ENCODE measurements at places on chromosomes 16 and 17. TPM values are rescaled to one million over a fixed set of nuclear protein-coding genes. Genes with fewer than 3 reads are reported as not detected.

ST6GALNAC2 gene
- total RNA-seq, result 0.46 TPM

CSH1 gene
- not detected for total RNA-seq

GRB7 gene
- total RNA-seq, result 50.6 TPM

SEPTIN12 gene
- not detected for total RNA-seq

CYB561 gene
- 21.8 TPM for total RNA-seq

MYH13 gene
- not detected for total RNA-seq

CDH8 gene
- 7.4 TPM for total RNA-seq

STARD3 gene
- 48.2 TPM for total RNA-seq

- no peak for DNase-seq
Observed at GRCh38 chr16:85235991-85236817, 123.9 kb upstream of the CIBAR2 start.

DNA sequence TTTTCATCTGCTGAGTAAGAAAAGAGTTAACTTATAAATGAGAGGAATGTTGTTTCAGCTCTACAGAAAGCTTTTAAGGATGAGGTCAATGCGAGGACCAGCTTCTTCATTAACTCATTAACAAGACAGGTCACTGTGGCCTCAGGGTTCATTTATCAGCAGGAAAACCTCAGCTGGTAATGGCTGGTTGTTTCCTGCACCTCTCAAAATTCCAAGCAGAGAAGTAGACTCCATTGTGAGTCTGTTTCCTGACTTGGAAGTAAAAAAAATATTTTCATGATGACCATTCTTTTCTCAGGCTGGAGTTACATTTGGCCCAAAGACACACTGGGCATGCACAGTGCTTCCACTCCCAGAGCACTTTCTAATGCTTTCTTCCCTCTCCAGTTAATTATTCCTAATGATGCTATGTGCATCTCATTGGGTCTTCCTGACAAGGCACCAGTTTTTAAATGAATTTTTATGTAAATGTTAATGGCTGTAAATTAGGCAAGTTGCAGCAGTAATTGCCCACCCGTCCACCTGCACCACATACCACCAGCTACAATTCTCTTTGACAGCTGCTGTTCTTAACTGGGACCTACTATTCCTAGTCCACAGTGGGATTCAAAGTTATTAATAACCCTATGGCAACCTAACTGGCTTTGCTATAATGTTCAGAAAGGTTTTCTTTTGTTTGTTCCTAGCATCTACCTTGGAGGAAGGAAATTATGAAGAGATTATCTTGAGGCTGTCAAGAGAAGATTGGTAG, 89.5 kb upstream of the BCAR1 start:
- DNase-seq, result no peak

DNA sequence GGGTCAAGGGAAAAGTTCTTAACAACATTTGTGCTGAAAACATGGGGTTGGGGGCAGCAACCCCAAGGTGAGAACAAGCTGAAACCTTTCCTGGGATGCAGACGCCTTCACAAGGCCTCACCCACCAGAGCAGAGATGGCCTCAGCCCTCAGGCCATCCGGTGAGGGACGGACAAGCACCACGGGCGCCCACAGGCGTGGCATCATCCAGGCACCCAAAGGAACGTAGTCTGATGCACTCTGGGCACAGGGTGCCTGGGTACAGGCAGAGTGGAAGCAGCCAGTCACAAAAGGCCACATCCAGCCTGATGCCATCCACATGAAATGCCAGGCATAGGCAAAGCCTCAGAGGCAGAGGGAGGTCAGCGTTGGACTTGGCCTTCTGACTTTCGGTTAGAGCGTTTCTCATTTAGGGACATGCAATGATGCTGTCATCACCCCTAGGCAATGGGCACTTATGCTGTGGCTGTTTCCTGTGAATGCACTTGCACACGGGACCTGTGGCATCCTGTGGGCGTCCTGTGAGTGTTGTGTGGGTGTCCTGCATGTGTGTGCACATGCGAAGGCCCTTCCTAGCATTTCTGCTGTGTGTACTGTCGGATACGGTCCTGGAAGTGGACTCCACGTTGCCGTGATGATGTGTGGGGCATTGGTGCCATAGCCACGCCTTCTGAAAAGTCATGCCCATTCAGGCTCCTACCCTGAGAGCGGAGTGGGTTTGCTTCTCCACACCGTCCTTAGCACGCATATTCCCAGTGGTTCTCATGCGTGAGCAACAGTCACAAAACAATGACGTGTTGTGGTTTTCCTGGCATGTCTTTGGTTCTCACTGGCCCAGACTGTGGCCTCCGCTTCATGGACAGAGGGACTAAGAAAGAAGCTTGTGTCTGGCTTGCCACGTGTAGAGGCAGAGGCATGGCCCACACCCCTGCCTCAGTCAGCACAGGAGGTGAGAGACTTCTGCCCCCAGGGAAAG, 52.7 kb upstream of the ZNF469 start:
- DNase-seq, result no peak

GRCh38 chr17:37608351-37609169, 658 bp downstream of the SYNRG start:
- DNase-seq, result peak; percentile 79

GRCh38 chr17:35377706-35378105, 4.3 kb upstream of the SLFN11 start:
- DNase-seq, result no peak

DNA sequence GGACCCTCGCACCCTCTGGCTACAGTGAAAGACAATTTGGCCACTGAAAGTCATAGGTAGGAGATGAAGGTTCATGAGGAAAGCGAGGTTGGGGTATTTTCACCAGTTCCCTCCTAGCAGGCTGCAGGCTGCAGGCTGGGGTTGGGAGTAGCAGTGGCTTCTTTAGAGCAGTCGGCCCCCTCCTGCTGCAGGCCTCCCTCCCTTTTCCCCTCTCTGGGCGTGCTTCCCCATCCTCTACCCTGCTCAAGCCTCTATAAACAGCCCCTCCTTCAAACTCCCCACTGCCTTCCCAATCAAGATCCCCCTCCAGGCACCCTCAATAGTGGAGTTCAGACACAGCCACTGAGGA, 41.8 kb downstream of the GAS7 start:
- DNase-seq, result no peak

DNA sequence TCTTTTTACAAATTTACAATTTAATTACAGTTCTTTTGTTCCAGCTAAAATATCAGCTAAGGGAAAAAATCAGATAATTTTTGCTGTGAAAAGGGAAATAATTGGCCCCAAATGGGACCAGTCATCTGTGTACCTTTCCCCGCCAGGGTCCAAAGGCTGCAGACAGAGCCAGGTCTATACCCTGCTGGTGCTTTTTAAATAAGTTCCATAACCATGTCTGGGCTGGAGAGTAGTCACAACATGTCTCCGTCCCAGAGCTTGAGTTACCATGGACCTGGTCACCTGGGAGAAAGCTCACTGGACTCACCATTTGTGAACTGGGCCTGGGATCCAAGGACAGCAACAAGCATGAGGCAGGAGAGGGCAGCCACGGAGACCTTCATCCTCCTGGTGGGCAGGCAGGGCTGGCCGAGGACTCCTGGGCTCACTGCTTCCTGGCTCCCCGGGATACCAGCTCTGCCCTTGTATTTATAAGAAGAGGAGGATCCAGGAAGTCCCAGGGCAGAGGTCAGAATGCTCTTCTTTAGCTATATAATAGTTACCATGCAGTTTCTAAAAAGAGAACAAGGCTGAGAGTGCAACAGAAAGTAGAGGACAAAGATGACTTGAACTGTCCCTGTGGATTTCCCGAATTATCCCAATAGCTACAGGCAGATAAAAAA, at the start of gene CCL15:
Gene CCL15, minus strand, starts transcription at position 444 of the 662 bp plus-strand sequence. Its CDS starts 61 bp downstream, at position 383.
- peak; percentile 25 for DNase-seq

GRCh38 chr17:58317421-58318064, 11.1 kb downstream of the TSPOAP1 start:
- peak; percentile 83 for DNase-seq

DNA sequence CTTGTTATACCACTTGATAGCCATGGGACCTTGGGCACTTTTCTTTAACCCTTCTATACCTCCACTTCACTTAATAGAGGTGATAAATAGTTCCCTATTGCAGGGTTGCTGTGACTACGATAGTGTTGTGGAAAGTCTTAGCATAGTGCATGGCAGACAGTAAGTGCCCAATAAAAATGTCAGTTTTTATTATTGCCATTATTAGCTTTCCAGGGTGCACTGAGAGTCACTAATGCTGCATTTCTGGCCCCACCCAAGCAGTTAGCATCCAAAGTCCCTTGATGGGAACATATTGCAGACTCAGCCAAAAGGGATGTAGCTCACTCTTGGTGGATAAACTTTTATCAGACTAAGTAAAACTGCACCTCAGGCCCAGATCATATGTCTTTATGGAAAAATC, 41.5 kb upstream of the TEKT3 start:
- no peak for DNase-seq

GRCh38 chr17:81517339-81518112, 4.9 kb upstream of the ACTG1 start:
- DNase-seq, result peak; percentile 70

- peak; percentile 95 for DNase-seq
Observed at GRCh38 chr17:62653002-62653825, 25.7 kb downstream of the MRC2 start.

GRCh38 chr17:76492989-76493501, 8.2 kb downstream of the RHBDF2 start:
- DNase-seq, result no peak

DNA sequence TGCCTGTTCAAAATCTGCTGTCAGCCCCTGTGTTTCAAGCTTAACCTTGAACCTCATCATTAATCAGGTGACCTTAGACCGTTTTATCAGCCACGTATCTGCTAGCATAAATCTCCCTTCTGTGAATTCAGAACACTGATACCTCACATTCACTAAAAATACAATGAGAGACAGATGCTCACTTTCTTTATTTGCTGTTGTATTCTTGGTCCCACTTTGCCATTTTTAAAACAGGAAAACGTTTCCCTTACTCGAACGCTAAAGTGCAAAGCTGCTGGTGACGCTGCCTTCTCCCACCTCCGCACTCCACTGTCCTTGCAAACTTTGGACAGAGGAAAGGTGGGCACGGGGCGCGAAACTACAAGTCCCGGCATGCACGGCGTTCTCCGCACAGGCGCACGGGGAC, 220 bp upstream of the ARHGAP44 start:
- peak; percentile 92 for DNase-seq

DNA sequence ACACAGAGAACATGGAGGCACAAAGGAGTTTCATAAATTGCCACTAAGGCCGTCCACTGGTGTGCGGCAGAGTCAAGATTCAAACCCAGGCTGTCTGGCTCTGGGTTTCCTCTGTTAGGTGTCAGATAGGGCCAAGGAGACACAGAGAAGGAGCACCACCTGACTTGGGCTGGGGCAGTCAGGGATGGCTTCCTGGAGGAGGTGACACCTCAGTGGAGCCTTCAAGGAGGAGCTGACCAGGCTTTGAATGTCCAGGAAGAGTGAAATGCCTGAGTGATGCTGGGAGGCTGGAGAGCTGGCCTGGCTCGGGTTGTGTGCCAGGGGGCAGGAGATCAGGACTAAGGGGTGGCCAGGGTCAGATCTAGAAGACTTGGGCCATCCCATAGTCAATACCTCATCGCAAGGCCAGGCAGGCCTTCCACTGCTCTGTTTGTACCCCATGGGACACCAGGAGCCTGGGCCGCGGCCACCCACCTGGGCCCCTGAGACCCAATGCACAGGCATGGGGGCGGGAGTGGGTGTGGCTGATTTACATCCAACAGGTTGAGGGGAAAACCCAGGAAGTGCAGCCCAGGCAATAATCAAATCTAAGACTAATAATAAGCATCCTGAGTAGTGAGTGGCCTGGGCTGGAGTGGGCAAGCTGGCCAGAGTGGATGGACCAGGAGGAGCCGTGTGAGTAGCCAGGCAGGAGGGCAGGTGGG, 73.7 kb downstream of the USP22 start:
- DNase-seq, result no peak

DNA sequence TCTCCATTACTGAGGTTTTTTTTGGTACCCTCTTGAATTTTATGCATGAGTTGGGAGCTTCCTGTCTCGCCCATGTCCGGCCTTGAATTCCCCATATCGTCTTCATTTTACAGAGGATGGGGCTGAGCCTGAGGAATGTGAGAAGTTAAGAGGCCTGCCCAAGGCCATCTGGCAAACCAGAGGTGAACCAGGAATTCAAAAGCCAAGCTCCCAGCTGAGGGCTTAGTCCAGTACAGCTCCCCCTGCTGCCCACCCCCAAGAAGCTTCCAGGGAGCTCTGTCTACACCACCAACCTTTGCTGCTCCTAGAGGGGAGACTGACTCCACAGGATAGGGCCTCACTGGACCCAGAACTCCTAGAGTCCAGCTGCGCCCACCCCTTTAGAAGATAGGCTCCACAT, 20.7 kb upstream of the C16orf78 start:
- DNase-seq, result peak; percentile 81

DNA sequence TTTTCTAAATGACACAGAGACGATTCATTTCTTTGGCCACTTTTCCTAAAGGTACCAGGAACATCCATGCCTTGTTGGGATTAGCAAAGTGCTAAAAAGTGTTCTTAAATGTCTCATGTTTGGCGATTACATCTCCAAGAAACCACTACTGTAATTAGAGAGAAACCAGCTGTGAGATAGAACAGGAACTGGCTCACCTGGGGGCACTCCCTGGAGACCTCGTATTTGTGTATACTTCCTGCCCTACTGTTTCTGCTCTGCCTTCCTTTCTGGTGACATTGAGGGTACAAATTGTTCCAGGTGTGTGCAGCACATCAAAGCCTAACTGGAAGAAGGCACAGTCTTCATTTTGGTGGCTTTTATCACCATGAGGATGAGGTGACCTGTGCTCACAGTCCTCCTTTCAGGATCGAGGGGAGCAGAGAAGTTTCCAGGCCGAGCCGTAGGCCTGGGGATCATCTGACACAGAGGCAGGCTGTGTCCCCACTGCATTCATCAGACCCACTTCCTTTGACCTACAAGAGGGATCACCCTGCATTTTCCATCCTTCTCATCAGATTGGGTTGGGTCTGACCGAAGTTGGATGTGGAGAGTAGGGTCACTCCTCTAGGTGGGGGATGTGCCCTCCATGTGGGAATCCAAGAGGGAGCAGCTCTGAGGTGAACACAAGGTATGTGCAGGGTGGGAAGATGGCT, 23.7 kb downstream of the CCL4 start:
- DNase-seq, result no peak

DNA sequence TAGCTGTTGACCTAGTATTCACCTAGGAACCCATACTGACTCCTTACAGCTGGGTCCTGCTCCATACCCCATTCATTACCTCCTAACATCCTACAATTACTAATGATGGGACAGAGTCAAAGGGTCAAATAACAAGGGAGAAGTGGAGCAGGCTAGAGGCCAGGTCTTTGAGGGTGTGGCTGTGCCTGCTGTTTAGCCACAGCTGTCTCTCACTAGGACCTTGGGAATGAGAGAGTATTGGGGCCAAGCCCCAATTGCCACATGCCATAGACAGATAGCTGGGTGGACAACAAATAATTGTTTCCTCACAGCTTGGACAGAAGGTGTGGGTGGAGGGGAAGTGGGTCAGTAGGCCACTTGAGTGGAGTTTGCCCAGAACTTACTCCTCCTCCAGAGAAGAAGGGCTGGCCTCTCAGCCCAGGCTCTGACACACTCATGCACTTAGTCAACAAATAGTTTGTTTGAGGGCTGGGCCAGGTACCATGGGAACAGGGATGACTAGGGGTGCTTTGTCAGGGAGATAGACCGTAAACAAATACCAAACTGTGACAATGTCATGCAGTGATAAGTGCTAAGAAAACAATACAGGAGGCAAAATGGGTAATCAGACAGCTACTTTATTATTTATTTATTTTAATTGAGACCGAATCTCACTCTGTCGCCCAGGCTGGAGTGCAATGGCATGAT, 10.2 kb upstream of the CENPT start:
- peak; percentile 78 for DNase-seq

- DNase-seq, result no peak
Observed at GRCh38 chr16:60027351-60027750, 1293.2 kb upstream of the GOT2 start.
